ENCODE measurements at places on chromosomes 16 and 17. TPM values are rescaled to one million over a fixed set of nuclear protein-coding genes. Genes with fewer than 3 reads are reported as not detected.

IGF2BP1 gene
- not detected for polyA plus RNA-seq

COPZ2 gene
- 6.9 TPM for polyA plus RNA-seq

RAB11FIP4 gene
- 19.3 TPM for polyA plus RNA-seq

KRTAP2-1 gene
- polyA plus RNA-seq: not detected

ATF7IP2 gene
- 11.9 TPM for polyA plus RNA-seq

PNMT gene
- not detected for polyA plus RNA-seq

PRSS22 gene
- not detected for polyA plus RNA-seq

EME1 gene
- 0.66 TPM for polyA plus RNA-seq

GJD3 gene
- not detected for polyA plus RNA-seq

KRTAP17-1 gene
- polyA plus RNA-seq: not detected

MYO19 gene
- 51.3 TPM for polyA plus RNA-seq

IGFBP4 gene
- not detected for polyA plus RNA-seq

ALOX15 gene
- polyA plus RNA-seq: not detected

TRPV3 gene
- polyA plus RNA-seq: not detected

PRR29 gene
- 0.09 TPM for polyA plus RNA-seq
